ENCODE measurements at places on chromosomes 2 and 18. TPM values are rescaled to one million over a fixed set of nuclear protein-coding genes. Genes with fewer than 3 reads are reported as not detected.

The AMER3 gene
- total RNA-seq = not detected

GRCh38 chr2:201496785-201497184, 45.2 kb downstream of the STRADB start:
- DNase-seq = no peak

The TUBA3E gene
- total RNA-seq = not detected

DNA sequence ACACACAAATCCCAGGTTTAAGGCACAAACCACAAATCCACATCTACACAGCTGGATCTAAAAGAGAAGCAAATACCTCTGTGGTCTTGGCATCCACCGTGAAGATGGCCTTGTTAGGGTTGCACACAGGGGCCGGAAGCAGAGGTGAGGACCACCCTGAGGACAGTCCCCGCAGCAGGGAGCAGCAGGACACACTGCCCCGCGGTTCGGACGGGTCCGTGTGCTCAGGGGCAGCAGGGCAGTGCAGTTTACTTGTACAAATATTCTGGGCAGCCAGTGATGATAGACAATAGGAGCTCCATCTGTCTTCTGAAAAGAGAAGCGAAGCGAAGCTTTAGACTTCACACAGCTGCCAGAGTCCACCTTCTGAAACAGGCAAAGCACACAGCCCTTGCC, 8.8 kb downstream of the PASK start:
- DNase-seq = no peak
